ENCODE measurements at places on chromosomes 4 and X.

GRCh38 chr4:40264995-40265909 lies 68.4 kb downstream of the RHOH start:
- no peak overlapping the region for H3K4me3 ChIP-seq
- H3K4me1 ChIP-seq, result no peaks in the 10 kb centered on the region
- H3K27me3 ChIP-seq, result no peaks in the 10 kb centered on the region
- H3K27ac ChIP-seq, result no peak overlapping the region
- no peaks in the 10 kb centered on the region for H3K36me3 ChIP-seq

GRCh38 chr4:184949020-184949419 lies 69.3 kb upstream of the HELT start:
- no peak for DNase-seq
- H3K4me3 ChIP-seq, result no peak overlapping the region
- H3K36me3 ChIP-seq, result no peaks in the 10 kb centered on the region
- no peaks in the 10 kb centered on the region for H3K4me1 ChIP-seq
- no peak overlapping the region for H3K27ac ChIP-seq

DNA sequence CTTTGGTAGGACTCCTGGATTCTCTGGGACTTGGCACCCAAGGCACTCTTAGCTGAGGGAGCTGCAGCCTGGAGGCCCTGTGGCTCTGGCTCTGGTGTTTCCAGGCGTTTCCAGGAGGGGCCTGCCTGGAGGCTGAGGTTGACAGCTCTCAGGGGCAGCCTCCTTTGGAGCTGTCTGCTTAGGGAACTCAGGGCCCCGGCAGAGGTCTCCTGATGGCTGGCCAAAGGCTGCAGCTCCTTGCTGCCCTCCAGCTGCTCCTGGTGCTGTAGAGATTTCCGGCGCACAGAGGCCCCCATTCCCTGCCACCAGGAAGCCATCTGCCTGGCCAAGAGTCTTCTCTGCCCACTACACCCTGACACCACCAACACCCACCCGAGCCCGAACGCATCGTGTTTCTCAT lies 25.3 kb upstream of the ARHGEF38 start:
- no peaks in the 10 kb centered on the region for H3K4me1 ChIP-seq
- no peaks in the 10 kb centered on the region for H3K36me3 ChIP-seq
- no peak overlapping the region for H3K4me3 ChIP-seq
- no peak for DNase-seq
- H3K27ac ChIP-seq, result no peak overlapping the region

GRCh38 chr4:161714931-161715330 lies 448.9 kb downstream of the FSTL5 start:
- no peak overlapping the region for H3K27ac ChIP-seq
- no peaks in the 10 kb centered on the region for H3K36me3 ChIP-seq
- H3K27me3 ChIP-seq, result no peaks in the 10 kb centered on the region
- H3K4me3 ChIP-seq, result no peak overlapping the region
- DNase-seq, result no peak

GRCh38 chrX:52558140-52558539 lies 41.3 kb upstream of the XAGE1B start:
- no peaks in the 10 kb centered on the region for H3K36me3 ChIP-seq
- no peaks in the 10 kb centered on the region for H3K27me3 ChIP-seq
- no peaks in the 10 kb centered on the region for H3K4me1 ChIP-seq
- no peak for DNase-seq

DNA sequence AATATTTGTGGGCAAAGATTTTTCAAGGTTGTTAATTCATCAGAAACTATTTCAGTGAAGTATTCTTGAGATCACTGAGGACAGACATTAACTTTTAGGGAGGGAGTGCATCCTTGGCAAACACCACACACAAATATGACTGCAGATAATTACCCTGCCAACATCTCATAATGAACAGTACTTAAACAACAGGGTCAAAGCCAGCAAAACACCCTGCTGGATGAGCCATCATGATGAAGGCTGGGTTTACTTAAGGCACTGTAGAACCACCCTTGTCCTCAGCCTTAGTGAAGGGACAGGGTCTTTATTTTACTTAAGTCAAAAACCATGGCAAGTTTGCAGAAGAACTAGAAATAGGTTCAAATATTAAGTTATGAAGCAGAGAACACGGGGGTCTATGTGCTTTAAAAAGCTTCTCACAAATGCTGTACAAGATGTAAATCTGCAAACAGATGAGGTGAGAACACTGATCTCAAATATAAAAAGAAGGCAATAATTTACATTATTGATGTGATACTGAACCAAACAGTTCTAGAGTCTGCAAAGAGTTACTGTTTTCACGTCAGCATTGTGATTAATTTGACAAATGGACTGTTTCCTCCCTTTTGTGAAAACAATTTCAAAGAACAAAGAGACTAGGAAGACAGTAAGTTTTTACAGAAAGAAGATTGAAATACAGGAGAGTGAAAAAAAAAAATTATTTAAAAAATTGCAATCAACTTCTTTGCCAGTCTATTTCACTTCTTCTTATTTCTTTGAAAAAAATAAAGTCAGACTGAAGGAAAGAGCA lies 28.2 kb downstream of the TAPT1 start:
- H3K4me1 ChIP-seq, result peaks cover 4% of the 10 kb centered on the region
- no peaks in the 10 kb centered on the region for H3K36me3 ChIP-seq
- no peak for DNase-seq
- no peak overlapping the region for H3K27ac ChIP-seq

DNA sequence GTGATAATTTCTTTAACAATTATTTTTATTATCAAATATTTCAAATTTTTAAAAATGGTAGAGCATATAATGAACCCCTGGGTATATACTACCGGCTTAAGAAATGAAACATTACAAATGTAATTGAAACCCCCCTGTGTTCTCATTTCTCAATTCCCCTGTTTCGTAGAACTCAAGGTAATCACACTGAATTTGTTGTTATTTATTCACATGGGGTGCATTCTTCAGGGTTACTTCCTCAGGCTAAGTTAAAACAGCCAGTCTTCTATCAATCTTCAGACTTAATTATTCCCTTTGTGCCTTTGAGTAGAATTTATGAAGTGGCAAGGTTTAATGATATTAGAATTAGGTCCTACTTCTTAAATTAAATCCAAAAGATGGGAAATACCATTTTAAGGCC lies 128.2 kb downstream of the ANAPC10 start:
- H3K36me3 ChIP-seq, result no peaks in the 10 kb centered on the region
- H3K27ac ChIP-seq, result no peak overlapping the region
- H3K4me3 ChIP-seq, result no peak overlapping the region

DNA sequence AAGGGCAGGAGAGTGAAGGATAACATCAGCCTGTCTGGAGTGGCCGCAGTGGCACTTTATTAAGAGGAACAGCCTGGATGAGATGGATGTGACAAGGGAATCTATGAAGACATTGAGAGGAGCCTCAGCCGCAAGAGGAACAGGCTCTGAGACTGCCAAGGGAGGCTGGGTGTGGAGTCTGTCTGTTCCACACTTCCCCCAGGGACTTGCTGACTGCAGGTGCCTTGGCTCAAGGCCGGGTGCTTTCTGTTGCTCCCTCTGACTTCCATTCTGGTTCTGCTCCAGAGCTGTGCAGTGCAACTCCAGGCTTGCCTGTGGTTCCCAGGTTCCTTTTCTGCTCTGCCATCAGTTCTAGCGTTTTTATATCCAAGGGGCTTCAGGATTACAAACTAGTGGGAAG lies 54.6 kb downstream of the FRMPD3 start:
- no peaks in the 10 kb centered on the region for H3K36me3 ChIP-seq
- no peaks in the 10 kb centered on the region for H3K27me3 ChIP-seq
- no peak overlapping the region for H3K4me3 ChIP-seq
- no peak overlapping the region for H3K27ac ChIP-seq
- DNase-seq, result no peak

- H3K27me3 ChIP-seq, result no peaks in the 10 kb centered on the region
- H3K36me3 ChIP-seq, result no peaks in the 10 kb centered on the region
- DNase-seq, result no peak
- no peak overlapping the region for H3K4me3 ChIP-seq
- no peak overlapping the region for H3K27ac ChIP-seq
- no peaks in the 10 kb centered on the region for H3K4me1 ChIP-seq
Measured at GRCh38 chrX:102043380-102043779, 82.1 kb upstream of the TCEAL2 start.

DNA sequence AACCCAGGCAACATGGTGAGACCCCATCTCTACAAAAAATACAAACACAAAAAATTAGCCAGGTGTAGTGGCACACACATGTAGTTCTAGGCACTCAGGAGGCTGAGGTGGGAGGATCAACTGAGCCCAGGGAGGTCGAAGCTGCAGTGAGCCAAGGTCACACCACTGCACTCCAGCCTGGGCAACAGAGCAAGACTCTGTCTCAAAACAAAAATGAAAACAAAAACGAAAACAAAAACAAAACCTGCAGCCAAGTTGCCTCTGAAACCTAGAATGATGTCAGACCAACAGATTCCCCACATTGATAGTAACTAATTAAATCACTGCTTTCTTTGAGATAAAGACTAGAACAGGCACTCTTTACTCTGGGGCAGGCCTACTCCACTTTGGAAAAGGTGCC lies 104.5 kb downstream of the AMELX start:
- no peaks in the 10 kb centered on the region for H3K36me3 ChIP-seq
- DNase-seq, result no peak
- peaks cover 6% of the 10 kb centered on the region for H3K4me1 ChIP-seq
- no peak overlapping the region for H3K4me3 ChIP-seq

- no peaks in the 10 kb centered on the region for H3K36me3 ChIP-seq
- no peaks in the 10 kb centered on the region for H3K27me3 ChIP-seq
- no peak overlapping the region for H3K4me3 ChIP-seq
- H3K4me1 ChIP-seq, result peaks cover 2% of the 10 kb centered on the region
- DNase-seq, result no peak
Measured at GRCh38 chr4:70752236-70752635, 30.5 kb downstream of the RUFY3 start.

DNA sequence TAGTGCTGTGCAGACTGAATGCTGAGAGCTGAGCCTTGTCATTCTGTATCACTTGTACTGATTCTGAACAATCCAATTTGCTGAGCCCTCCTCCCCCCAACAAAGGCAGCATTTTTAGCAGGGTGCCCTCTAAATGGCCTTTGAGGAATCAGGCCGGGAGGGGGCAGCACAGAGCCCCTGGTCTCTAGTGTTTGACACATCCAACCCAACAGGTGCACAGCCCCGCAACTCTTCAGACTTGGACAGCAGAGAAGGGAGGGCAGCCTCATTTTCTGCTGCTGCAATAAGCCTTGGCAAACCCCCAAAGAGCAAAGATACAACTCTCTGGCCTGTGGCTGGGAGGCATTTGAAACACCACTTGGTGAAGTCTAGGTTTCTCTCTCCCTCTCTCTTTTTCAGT lies 3.4 kb downstream of the ATP1B4 start:
- no peaks in the 10 kb centered on the region for H3K36me3 ChIP-seq
- H3K4me3 ChIP-seq, result no peak overlapping the region
- no peaks in the 10 kb centered on the region for H3K27me3 ChIP-seq
- no peak overlapping the region for H3K27ac ChIP-seq

- no peak for DNase-seq
- H3K4me3 ChIP-seq, result no peak overlapping the region
- H3K27me3 ChIP-seq, result no peaks in the 10 kb centered on the region
- no peak overlapping the region for H3K27ac ChIP-seq
- no peaks in the 10 kb centered on the region for H3K36me3 ChIP-seq
Measured at GRCh38 chr4:77047037-77047436, 28.8 kb downstream of the CCNI start.

DNA sequence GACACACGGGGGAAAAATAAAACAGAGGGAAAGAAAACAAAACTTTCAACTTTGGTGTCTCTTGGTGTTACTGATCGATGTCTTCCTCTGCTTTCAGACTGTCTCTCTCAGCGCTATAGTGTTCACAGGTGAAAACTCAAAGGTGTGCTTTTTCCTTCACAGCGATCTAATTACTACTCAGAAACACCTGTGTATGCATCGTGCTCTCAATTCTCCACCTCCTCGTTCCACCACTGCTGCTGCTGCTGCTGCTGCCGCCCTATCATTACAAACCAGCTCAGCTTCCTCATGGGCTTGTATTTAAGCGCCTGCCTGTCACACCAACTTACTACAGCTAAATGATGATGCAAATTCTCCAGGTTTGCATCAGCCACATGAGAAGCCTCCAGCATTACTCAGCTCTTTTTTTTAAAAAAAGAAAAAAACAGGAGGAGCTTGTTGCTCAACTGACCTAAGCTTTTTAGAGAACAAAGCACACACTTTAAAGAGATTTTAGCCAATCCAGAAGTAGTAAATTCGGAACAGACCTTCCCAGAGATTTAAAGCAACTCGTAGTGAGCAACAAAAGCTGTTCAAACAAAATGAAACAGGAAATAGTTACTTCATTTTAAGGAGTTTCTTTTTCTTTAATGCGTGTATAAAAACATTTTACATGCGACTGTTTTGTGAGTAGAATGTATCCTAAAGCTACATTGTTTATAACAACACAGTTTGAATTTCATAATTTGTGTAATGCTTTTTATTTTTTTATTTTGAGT lies at the start of gene SLC7A11:
TSS of gene SLC7A11 (minus strand) at position 274 of the 758 bp plus-strand sequence. CDS start 280 bp downstream, outside the sequence.
- H3K27ac ChIP-seq, result no peak within 1 kb of the TSS
- no peaks in the 10 kb centered on the region for H3K27me3 ChIP-seq
- peak; percentile 13 for DNase-seq

DNA sequence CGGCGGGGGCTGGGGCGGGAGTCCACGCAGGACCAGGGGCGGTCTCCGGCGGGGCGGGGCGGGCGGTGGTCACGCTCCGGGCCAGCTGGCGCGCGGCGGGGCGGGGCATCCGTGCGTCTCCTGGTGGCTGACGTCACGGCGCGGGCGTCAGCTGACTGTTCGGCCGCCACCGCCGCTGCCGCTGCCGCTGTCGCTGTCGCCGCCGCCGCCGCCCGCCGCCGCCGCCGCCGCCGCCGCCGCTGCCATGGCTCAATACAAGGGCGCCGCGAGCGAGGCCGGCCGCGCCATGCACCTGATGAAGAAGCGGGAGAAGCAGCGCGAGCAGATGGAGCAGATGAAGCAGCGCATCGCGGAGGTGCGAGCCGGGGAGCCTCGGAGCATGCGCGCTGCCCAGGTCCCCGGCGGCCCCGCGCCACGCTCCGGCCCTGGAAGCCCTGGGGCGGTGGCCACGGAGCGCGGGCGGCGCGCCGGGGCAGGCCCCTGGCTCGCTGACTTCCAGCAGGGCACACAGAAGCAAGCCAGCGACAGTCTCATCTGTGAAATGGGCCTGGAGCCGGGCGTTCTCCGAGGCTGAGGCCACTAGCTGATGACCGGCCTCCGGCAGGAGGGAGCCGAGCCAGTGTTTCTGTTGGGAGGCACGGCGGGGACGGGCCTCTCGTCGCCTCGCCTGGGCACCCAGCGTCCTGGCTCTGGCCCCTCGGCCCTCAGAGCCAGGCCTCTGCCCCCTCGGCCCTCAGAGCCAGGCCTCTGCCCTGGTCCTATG lies at the start of gene FAM50A:
TSS of gene FAM50A (plus strand) at position 150 of the 763 bp plus-strand sequence. CDS start at position 245, 95 bp downstream.
- peak within 1 kb of the TSS; percentile 47 for H3K4me3 ChIP-seq
- H3K36me3 ChIP-seq, result no peaks in the 10 kb centered on the region
- H3K27ac ChIP-seq, result peak within 1 kb of the TSS; percentile 64

DNA sequence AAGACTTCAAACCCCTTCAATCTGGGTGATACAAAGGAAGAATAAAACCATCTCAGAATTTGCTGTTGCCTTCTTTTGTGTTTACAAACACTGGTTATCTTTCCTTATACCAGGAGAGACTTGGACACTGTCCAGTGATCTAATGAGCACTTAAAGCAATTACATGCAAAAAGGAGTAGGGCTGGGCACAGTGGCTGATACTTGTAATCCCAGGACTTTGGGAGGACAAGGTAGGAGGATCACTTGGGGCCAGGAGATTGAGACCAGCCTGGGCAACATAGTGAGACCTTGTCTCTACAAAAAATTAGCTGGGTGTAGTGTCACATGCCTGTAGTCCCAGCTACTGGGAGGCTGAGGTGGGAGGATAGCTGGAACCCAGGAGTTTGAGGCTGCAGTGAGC lies 95.7 kb upstream of the DRD5 start:
- H3K4me3 ChIP-seq, result no peak overlapping the region
- no peak overlapping the region for H3K27ac ChIP-seq
- no peak for DNase-seq
- H3K4me1 ChIP-seq, result no peaks in the 10 kb centered on the region

GRCh38 chr4:95209927-95210326 lies 338.8 kb downstream of the UNC5C start:
- no peak overlapping the region for H3K27ac ChIP-seq
- no peaks in the 10 kb centered on the region for H3K27me3 ChIP-seq
- H3K36me3 ChIP-seq, result no peaks in the 10 kb centered on the region
- H3K4me1 ChIP-seq, result no peaks in the 10 kb centered on the region
- H3K4me3 ChIP-seq, result no peak overlapping the region

All from ovary (tissue), 10 donors.